GM19239 (cell line): ENCODE measurements at places on chromosomes 5 and 9.

- no peak for DNase-seq
Measured at GRCh38 chr5:101943784-101944183, 352.3 kb downstream of the SLCO4C1 start.

- DNase-seq, result no peak
Measured at GRCh38 chr9:100731557-100731956, 153.7 kb downstream of the CAVIN4 start.

DNA sequence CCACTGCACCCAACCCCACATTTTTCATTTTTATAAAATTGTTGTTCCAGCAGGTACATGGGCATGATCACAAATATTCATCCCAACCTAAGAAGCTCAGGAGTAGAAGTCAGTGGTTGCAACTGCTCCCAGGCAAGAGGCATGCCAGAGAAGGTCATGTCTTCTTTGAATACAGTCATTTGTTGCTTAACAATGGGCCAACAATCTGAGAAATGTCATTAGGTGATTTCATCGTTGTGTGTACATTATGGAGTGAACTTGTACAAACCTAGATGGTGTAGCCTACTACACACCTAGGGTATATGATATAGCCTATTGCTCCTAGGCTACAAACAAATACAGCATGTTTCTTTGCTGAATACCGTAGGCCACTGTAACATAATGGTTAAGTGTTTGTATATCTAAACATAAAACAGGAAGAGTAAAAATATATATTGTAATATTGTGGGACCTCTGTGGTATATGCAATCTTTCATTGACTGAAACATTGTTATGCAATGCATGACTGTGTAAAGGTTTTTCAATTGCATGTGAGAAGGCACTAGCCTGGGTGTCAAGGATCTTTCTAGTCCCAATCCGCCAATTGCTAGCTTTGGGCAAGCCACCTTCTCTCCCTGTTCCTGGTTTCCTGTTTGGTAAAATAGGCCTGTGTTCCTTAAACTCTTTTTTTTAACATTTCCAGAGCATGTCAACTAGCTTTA lies 27.6 kb downstream of the ATP10B start:
- no peak for DNase-seq

DNA sequence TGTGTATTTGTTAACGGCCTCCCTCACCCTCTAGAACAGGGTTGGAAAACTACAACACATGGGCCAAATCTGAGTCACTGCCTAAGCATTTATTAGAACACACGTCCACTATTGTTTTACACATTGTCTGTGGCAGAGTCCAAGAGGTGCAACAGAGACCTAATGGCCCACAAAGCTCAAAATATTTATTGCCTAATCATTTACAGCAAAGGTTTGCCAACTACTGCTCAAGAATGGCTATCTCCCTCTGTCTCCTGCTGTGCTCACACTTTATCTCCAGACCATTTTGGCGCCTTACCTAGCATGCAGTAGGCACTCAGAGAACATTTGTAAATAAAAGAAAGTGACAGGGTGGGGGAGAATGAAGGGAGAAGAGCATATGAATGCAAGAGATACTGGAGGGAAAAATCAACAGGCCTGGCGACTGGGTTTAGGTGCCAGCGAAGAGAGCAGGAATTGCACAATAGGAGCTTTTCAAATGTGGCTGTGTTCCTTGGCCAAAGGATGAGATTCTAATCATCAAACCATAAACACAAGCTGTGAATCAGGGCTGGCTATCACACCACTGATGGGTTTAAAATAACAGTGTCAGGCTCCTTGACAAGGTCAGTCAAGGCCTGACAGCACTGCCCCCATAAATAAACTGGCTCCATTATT lies 80.3 kb downstream of the EPB41L4A start:
- no peak for DNase-seq

- no peak for DNase-seq
Measured at GRCh38 chr9:90834828-90835595, 33.4 kb downstream of the SYK start.

DNA sequence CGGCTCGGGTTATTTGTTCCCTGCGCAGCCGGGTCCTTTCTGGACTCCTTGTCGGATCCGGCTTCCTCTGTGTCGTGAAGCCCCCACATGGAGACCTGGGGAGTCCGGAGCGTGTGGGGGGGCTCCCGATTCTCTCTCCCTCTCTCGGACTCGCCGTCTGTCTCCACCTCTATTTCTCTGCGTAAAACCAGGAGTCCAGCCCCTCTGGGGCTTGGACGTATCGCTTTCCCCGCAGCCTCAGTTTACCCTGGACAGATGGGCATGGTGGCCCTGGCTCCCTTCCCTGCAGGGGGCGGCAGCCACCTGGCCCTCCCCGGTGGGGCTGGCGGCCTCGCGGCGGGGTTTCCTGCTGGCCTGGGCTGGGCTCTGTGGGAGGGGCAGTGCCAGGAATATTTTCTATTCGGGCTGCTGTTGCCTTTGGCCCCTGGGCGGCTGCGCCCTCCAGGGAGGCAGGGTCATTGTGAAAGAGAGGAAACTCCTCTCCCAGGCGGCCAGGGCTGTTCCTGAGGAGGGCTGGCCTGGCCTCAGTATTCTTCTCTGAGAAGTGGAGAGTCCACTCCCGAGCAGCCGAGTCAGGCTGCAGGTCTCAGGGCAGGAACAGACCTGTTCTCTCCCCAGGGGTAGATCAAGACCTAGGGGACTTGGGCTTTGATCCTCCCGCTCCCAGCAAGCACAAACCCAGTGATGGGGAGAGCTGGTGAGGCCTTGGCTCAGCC lies 665 bp downstream of the ASS1 start:
- DNase-seq, result no peak

DNA sequence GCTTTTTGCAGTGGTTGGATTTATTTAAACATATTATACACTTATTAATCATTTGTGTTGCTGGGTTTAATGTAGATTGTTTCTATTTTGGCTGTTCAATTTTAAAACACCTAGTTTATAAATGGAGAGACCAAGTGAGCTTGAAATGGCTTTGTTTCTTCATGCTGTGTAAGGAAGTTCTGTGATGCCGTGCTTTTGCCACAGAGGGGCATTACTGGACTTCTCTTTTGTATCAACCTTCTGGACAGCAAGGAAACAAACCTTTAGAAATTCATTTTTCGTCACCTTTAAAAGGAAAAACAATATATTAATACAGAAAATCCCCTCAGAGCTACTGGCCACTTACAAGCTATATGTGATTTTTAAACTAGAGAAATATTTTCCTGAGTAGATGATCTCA lies 81.9 kb downstream of the DMRTA1 start:
- no peak for DNase-seq

- peak; percentile 41 for DNase-seq
Measured at GRCh38 chr9:84404095-84404686, 63.6 kb upstream of the SLC28A3 start.

- no peak for DNase-seq
Measured at GRCh38 chr9:99832558-99832864, 10.8 kb downstream of the NR4A3 start.

DNA sequence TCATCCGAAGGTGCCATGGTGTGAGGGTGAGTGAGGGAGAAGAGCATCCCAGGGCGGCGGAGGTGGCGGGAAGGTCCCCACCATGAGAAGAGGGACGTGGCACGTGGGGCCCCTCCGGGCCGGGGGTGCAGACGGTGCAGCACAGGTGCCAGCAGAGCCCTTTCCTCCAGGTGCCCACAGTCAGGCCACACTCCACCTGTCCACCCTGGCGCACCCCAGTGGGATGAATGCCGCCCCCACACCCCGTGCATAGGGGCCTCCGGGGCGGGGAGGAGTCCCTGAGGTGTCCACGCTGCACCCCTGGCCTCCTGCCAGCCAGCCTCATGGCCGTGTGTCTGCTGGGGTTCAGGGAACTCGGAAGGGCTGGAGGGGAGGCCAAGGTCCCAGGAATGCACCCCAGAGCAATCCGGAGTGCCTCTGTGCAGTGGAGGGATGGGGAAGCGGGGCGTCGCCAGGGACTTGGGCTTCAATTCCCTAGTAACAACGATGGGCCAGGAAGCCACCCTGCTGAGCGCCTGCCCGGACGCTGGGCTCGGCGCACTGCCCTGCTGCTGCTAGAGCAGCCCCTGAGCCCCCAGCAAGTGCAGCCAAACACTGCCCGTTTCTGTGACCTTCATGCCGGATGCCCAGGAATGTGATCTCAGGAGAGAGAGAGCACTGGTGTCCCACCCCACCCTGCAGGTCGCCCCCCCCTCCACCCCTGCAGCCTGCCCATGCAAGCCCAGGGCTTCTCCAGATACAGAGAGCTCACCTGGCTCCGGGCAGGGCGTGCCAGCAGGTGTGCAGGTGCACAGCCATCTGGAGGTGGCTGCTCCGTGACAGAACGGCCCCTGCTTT lies 8.8 kb upstream of the NACC2 start:
- no peak for DNase-seq

- DNase-seq, result no peak
Measured at GRCh38 chr9:71681104-71681707, 87.1 kb downstream of the CEMIP2 start.

GRCh38 chr9:86202338-86202882 lies 57.0 kb downstream of the C9orf153 start:
- peak; percentile 42 for DNase-seq

DNA sequence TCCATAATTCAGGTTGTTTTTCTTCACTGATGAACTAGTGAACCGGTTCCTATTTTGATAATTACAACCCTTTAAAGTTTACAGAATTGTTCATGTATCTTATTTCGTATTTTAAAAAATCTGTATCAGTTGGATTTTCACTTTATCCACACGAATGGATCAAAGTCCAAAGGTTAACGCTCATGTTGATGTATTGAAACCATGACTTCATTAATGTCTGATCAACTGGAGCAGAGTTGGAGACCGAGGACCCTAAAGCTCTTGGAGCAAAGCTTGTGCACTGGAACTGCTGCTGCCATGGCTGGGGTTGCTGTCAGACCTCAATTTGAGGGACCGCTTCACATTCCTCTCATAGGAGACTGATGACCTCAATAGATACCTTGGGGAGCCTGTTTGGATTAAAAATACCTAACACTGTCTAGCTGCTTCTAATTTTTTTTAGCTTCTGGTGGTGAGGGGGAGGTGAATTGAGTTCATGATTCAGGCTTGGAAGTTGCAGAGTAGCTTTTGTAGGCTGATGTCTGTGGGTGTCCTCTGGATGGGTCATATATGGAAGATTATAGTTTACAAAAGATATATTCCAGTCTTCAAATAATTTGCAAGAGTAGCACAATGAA lies 45.1 kb downstream of the KIAA1958 start:
- no peak for DNase-seq

- DNase-seq, result no peak
Measured at GRCh38 chr5:24904981-24905517, 260.3 kb upstream of the CDH10 start.

DNA sequence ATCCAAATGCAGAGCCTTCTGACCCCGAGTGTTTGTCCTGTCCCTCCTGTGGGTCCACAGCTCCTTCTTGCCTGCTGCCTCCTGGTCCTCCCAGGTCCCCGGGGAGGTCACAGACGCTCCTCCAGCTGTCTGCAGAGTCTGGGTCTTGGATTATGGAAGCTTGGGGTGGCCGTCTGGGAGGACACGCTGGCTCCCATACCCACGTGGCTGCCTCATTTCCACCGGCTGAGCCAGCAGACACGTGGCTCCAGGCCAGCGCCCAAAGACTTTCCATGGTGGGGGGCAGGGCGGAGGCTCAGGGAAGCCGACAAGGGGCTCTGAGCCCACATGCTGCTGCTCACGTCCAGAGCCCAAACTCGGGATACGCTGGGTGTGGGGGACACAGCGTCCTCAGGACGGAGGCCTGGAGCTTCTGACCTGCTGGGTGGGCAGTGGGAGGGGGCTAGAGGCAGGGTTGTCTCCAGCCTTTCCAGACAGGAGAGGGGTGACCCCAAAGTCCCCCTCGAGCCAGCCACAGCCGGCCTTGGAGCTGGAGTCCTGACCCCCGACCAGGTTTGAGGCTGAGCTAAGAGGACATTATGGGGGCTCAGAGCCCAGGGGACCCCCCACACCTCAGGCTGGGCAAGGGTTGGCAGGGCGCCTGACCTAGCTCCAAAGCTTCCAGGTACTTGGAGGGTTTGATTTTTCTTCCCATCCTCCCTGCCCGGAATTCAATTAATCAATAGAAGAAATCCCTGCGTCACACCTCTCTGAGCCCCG lies 24.2 kb upstream of the RNU6ATAC start:
- no peak for DNase-seq

GRCh38 chr9:114754581-114754980 lies 51.3 kb downstream of the TNFSF15 start:
- DNase-seq, result no peak

GRCh38 chr9:113593682-113594281 lies 130.3 kb downstream of the RGS3 start:
- peak; percentile 67 for DNase-seq

DNA sequence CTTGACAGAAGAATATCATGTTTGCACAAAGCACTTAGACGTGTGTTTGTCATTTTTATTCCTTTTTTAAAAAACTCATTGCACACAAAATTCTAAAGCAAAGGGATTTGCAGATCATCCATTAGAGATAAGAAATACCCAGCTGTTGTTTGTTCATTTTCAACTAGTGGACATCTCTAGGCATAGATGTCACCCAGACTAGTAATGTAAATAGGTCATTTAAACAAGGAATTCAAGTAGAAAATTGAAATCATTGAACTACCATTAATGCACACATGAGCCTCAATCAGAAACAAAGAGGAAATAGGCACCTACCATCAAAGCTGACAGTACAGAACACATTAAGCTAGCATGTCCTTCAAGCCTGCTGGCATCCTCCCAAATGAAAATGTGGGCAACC lies 107.3 kb downstream of the OR2K2 start:
- no peak for DNase-seq

GRCh38 chr5:141935538-141935937 lies 11.9 kb downstream of the DELE1 start:
- no peak for DNase-seq

GRCh38 chr5:125492977-125493376 lies 746.5 kb upstream of the ZNF608 start:
- DNase-seq, result no peak

DNA sequence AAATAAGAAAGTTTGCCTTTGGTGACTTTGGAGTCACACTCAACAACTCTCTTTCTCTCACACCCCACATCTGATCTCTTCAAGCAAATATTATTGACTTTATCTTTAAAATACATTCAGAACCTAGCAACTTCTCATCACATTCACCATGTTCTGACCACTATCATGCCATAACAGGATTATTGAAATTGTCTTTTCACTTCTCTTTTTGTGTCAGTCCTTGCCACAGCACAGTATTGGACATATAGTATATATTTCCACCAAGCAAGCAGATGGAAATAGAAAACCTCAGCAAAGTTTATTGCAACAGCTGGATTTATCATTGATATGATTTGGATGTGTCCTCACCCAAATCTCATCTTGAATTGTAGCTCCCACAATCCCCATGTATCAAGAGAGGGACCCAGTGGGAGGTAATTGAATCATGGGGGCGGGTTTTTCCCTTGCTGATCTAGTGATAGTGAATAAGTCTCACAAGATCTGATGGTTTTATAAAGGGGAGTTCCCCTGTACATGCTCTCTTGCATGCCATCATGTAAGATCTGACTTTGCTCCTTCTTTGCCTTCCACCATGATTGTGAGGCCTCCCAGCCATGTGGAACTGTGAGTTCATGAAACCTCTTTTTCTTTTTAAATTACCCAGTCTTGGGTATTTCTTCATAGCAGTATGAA lies 26.9 kb upstream of the ITGA1 start:
- DNase-seq, result no peak

- DNase-seq, result no peak
Measured at GRCh38 chr9:121765021-121765950, 113.9 kb downstream of the DAB2IP start.
